ENCODE measurements at places on chromosomes 13 and 19.

DNA sequence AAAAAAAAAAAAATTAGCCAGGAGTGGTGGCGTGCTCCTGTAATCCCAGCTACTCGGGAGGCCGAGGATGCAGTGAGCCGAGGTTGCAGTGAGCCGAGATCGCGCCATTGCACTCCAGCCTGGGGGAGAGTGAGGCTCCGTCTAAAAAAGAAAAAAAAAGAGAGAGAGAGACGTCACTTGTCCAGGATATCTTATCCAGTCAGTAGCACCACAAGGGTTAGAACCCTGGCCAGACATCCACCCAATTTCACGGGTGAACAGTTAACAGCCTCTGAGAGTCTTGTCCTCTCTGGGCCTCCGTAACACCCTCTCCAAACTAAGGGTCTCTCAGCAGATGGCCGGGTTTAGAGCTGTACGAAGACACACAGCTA, 917 bp upstream of the CLPTM1 start:
- no peak for DNase-seq

- DNase-seq: no peak
These were observed 66.4 kb downstream of the KLF12 start for GRCh38 chr13:74067818-74068217.

DNA sequence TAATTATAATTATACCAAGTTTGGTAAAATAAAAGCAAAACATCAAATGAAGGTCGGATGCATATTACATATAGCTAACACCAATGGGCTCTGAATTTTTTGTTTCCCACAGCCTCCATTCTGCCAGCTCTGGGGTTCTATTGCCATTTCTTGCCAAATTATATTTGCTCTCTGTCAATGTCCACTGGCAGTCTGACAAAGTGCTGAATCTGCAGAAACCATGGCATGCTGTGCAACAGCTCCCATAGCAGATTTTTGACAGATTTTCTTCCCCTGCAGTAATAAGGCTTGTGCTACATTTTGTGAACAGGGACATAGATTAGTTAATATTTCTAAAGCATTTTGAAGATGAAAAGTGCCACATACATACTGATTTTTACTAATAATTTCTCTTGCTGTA, 1102.1 kb downstream of the DIAPH3 start:
- no peak for DNase-seq

DNA sequence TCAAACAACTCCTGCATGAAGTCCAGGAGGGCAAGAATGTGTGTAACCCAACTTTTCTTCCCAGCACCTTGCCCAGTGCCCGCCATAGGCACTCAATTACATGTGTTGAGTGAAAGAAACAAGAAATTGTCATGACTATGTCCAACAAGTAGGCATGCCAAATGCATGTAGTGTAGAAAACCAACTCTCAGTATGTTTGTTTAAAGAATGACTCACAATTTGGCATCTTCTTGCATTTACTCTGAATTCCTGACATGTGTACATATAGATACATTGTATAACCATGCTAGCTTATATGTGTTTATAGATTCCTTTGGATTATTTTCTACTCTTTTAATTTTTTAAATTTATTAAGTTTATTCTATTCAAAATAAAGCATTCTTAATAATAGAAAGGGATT, 305.0 kb downstream of the EFNB2 start:
- DNase-seq: no peak

- DNase-seq: no peak
These were observed 45.6 kb downstream of the ZNF283 start for GRCh38 chr19:43872547-43873336.

DNA sequence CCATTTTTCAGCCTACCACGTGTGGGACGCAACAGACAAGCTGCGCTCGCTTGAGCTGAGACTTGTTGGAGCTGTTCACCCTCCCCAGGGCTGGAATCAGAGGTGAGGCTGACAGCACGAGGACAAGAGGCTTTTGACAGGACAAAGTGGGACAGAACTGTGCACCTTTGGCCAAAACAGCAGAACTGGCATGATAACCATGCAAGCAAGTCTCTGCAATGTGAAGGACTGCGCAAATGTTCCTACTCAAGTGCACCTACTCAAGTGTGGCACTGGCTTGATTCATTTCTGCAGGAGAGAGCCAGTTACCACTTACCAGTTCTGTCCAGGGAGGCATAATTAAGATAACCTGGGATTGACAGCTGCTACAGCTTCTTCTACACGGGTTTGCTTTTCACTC, 62.2 kb upstream of the TM9SF2 start:
- no peak for DNase-seq

GRCh38 chr19:50558449-50558848, 9.8 kb downstream of the LRRC4B start:
- no peak for DNase-seq

Measured in stimulated activated CD4-positive, alpha-beta T cell treated with anti-CD3 and anti-CD28 coated beads, Interleukin-4, amount 100 ng/mL, for 24 hours (primary cell).